ENCODE measurements at places on chromosomes 13 and 19.

GRCh38 chr13:39655041-39655568, 357 bp upstream of the COG6 start:
- DNase-seq, result peak; percentile 3

DNA sequence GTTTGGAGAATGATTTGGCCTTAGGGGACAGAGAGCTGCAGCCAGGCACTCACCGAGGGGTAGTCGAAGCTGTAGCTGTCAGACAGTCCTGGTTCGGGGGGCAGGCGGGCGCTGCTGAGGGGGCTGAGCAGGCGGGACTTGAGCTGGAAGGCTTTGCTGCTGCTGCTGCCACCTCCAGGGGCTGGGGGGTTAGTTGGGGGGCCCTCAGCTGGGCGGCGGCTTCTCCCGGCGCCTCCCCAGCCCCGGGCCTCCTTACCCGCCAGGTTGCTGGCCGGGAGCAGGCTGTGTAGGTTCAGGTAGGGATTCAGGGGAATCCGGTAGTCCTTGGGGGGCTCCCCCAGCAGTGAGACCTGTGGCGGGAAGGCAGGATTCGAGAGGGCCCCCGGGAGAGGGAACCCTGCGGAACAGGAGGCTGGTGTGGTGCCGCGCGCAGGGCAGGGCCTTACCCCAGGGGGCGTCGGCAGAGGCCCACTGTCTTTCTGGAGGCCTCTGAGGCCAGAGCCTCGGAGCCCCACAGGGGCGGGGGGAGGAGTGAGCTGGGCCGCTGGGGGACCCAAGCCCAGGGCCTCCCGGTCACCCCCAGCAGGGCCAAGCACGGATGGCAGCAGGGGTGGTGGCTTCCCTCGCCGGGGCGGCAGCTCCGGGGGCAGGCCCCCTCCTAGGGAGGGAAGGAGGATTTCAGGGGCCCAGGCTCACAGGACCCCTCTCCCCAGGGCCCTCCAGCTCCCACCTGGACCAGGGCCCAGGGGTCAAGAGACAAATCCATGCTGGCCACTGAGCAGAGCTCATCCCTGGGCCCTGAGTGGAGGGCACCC, 5.0 kb upstream of the FDX2 start:
- DNase-seq, result no peak

- no peak for DNase-seq
Observed at GRCh38 chr13:114109641-114110041, 22.8 kb downstream of the RASA3 start.

GRCh38 chr13:90926459-90926858, 421.0 kb upstream of the MIR17HG start:
- DNase-seq, result no peak

- no peak for DNase-seq
Observed at GRCh38 chr13:92827503-92827902, 399.1 kb upstream of the GPC6 start.

GRCh38 chr13:90534617-90535370, 812.7 kb upstream of the MIR17HG start:
- no peak for DNase-seq

GRCh38 chr19:24029941-24030636, 56.9 kb upstream of the ZNF254 start:
- DNase-seq, result no peak

DNA sequence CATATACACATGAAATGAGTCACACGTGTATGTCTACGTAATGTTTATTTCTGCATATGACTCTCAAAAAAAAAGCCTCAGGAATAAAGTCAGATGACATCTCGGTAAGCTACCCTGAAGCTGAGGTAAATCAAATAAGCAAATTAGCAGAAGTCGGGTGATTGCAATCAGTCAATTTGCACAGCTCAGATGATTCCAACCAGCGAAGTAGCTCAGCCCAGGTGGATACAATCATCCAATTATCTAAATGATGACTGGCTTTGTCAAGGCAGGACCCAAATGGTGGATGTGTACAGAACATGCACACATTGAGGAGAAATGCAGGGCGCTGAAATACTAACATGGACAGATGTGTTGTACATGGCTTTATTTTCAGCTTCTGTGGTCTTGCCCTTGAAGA, 148.5 kb downstream of the ZNF486 start:
- no peak for DNase-seq

DNA sequence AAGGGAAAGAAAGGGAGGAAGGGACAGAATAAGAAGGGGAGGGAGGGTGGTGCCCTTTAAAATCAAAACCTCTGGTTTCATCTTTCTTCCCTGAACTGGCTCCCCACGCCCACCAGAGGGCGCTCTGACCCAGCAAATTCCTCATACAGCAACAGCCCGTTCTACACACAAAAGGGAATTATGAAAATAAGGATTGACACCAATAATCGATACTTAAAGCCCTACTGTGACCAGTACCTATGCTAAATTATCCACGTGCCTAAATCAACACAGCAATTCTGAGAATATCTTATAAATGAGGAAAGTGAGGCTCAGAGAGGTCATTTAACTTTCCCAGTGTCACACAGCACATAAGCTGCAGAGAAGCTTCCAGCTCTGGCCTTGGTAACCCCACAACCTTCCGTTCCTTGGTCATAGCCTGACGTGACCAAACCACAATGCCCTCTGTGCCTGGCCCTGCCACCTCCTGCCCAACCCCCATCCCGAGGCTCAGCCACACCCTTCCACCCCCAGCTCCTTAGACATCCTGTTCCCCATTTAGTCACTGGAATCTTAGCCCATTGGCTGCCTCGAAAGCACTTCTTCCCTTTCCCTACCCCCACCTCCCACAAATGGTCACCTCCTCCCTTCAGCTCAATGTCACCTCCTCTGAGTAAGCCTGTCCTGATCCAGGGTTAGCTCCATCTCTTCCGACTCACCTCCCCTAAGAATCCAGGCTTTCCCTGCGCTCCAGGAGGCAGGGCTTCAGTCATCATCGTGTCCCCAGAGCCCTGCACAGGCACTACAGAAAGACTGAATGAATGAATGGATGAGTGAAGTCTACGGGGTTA, 34.2 kb upstream of the PNMA8B start:
- peak; percentile 83 for DNase-seq

GRCh38 chr19:6521718-6522646, 8.8 kb upstream of the TNFSF9 start:
- no peak for DNase-seq

- DNase-seq, result no peak
Observed at GRCh38 chr13:85313761-85314503, 485.3 kb downstream of the SLITRK6 start.

- no peak for DNase-seq
Observed at GRCh38 chr19:35512831-35513627, 420 bp downstream of the DMKN start.

GRCh38 chr19:11242864-11243797, 3.7 kb downstream of the ANGPTL8 start:
- peak; percentile 99 for DNase-seq

DNA sequence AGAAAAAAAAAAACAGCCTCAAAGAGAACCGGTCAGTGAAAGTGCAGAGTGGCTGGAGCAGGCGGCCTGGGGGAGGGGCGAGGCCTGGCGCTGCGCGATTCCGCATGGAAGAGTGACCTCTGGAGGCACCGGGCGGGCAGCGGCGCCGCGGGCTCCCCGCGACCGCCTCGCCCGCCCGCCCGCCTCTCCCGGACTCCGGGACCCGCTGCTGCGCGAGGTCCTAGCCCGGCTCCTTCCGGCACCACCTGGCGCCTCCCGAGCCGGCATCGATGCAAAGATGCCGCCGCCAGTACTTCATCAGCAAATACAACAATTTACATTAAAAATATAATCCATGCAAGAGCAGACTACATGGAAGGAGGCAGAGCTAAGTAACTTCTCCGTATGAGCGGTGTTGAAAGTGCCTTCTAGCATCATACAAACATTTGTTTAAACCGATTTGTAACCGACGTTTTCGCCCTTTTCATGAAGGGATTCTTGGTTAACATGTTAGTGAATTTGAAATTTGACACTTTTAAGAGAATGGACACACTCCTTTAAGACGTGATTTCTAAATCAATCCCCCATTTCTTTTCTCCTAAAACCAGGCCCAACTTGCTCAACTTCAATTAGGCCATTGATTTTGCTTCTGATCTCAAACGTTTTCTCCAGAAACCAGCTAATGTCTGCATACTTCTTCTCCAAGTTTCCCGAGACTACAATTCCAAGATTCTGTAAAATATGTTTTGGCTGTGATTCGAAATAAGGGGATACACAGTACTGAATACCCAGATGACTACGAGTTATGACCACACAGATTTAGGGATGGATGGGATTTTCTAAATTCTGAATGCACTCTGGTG, 2.1 kb downstream of the EFNB2 start:
- peak; percentile 62 for DNase-seq

GRCh38 chr13:27920677-27921420, 1.0 kb downstream of the PDX1 start:
- DNase-seq, result peak; percentile 42

GRCh38 chr13:73722120-73722519, 412.1 kb downstream of the KLF12 start:
- DNase-seq, result peak; percentile 20

- DNase-seq, result no peak
Observed at GRCh38 chr19:23882493-23882892, 32.2 kb upstream of the ZNF726 start.

DNA sequence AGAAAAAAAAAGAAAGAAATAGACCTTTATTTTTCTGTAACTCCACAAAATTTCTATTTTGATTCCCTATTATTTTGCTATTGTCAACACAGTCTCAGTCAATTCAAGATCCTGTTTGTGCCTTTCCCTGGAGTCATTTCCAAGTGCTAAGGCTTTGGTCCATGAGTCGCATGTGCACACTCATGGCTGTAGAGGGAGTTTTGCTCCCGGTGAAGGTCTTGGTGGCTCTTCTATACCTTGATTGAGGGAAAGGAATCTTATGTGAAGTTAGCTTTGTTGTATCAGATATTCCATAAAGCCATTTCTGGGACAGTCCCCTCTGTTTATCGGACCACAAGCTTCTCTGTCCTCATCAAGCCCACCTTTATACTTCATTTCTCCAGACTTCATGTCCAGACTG, 58.7 kb upstream of the ALOX5AP start:
- DNase-seq, result no peak

DNA sequence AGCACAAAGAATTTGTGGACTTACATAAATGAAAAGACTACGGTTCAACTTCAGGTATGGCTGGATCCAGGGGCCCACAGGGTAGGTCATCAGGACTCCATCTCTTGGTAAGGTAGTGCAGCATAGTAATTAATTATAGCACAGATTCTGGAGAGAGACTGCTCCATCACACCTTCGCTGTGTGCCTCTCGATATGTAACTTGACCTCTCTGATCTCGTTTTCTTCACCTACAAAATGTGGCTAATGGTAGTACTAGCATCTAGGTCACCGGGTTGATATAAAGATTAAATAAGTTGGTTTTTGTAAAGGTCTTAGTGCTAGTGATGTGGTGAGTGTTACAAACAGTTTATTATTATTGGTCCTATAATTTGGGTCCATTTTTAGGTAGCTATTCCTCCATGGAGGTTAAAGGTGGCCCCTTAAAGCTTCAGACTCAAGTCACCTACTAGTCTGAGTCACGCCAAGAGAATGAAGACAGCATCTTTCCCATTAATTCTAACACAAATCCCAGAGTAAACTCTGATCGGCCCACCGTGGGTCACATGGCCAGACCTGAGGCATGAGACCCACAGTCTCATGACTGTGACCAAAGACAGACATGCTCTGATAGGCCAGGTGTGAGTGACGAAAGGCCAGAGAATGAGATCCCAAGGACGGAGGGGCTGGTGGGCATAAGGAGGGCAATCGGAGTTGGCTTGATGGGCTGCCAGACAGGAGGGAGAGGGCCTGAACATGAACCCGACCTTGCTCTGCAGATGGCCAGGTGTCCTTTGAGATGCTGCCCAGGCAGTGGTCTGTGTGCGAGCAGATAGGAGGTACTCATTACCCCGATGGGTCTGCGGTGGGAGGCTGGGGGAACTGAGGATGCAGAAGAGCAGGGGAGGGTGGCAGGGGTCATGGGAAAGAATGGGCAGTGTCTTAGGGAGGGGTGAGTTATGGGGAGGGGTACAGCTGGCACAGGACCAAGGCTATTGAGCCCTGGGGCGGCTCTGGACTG, 18.3 kb upstream of the PSMD8 start:
- no peak for DNase-seq

GRCh38 chr13:78468621-78469020, 134.7 kb downstream of the POU4F1 start:
- no peak for DNase-seq

- no peak for DNase-seq
Observed at GRCh38 chr19:29665826-29666577, 741 bp downstream of the PLEKHF1 start.

DNA sequence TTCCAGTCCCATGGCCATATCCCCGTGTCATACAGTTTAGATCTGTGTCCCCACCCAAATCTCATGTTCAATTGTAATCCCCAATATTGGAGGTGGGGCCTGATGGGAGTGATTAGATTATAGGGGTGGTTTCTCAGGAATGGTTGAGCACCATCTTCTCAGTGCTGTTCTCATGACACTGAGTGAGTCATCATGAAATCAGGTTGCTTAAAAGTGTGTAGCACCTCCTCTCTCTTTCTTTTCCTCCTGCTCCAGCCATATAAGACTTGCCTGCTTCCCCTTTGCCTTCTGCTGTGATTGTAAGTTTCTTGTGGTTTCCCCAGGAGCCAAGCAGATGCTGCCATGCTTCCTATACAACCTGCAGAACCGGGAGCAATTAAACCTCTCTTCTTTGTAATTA, 197.8 kb downstream of the NALCN start:
- DNase-seq, result no peak

DNA sequence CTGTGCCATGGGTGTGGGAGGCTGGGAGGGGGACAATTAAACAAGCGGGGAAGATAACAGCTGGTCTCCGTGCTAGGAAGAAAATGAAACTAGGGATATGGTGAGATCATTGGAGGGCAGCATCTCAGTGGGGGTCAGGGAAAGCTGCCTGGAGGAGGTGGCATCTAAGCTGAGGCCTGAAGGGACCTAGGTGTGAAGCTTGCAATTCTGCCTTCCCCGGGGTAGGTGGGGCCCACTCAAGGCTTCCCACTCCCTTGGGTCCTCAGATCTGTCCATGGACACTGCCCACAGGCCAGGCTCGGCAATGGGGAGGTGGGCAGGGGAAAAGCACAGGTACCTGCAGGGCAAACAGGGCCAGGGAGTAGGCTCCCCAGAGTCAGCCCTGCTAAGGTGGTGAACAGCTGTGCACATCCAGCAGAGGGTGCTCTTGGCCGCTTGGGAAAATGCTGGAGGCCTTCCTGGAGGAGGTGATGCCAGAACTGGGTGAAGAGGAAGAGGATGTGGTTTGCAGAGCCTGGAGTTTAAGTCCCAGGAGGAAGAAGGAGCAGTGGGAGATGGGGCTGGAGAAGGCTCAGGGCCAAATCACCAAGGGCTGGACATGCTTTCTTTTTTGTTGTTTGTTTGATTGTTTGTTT, 25.7 kb upstream of the CCNE1 start:
- DNase-seq, result no peak

- DNase-seq, result no peak
Observed at GRCh38 chr13:26539738-26540292, 17.7 kb upstream of the WASF3 start.

GRCh38 chr19:29001597-29002245, 211.2 kb downstream of the UQCRFS1 start:
- no peak for DNase-seq

GRCh38 chr13:27605610-27606200, 14.6 kb downstream of the LNX2 start:
- DNase-seq, result no peak

GRCh38 chr13:99199541-99200431, 868 bp upstream of the UBAC2 start:
- no peak for DNase-seq

Measured in D341Med (cell line).